ENCODE measurements at places on chromosomes 6 and 20.

GRCh38 chr20:44104798-44105517 lies 82.0 kb downstream of the JPH2 start:
- no peak for DNase-seq

- no peak for DNase-seq
Observed at GRCh38 chr6:20092071-20092566, 120.2 kb downstream of the MBOAT1 start.

DNA sequence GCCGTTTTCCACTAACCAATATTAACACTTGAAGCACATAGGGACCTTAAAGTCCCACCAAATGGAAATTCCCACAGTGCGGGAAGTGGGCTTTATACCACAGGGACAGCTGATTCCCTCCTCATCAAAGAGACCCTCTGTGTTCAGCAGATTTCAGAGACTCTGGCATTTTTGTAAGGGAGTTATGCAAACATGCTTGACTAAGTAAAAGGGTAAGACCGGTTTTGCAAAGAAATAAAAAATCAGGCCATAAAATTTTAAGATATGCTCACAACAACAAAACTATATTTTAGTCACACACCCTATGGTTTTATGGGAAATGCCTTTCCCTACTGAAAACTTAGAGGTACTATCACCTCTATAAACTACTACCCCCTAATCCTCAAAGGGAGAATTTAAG lies 45.4 kb upstream of the SPTLC3 start:
- DNase-seq: no peak

- DNase-seq: no peak
Observed at GRCh38 chr20:51162015-51162414, 139.1 kb upstream of the KCNG1 start.

GRCh38 chr6:115583290-115583689 lies 477.4 kb downstream of the FRK start:
- no peak for DNase-seq

- no peak for DNase-seq
Observed at GRCh38 chr6:163565140-163565539, 150.6 kb downstream of the QKI start.

DNA sequence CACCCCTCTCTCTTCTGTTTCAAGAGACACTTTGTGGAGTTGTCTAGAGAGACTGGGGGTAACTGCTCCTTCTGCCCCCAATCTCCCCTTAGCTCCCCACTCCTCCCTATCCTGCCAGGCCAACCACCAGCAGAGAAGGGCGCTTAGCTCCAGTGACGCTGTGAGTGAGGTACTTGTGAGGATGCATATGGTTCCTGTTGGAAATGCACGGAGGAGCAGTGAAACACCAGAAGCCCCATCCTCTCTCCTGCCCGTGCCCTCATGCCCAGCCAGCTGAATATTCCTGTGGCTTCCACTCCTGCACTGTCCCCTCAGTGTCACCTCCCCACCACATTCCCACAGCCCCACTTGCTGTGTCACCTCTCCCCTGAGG lies 11.9 kb downstream of the NT5E start:
- DNase-seq: no peak

GRCh38 chr20:13877793-13878192 lies 93.0 kb downstream of the NDUFAF5 start:
- DNase-seq: no peak
